GM13976 (cell line): ENCODE measurements at places on chromosomes 16 and 17.

DNA sequence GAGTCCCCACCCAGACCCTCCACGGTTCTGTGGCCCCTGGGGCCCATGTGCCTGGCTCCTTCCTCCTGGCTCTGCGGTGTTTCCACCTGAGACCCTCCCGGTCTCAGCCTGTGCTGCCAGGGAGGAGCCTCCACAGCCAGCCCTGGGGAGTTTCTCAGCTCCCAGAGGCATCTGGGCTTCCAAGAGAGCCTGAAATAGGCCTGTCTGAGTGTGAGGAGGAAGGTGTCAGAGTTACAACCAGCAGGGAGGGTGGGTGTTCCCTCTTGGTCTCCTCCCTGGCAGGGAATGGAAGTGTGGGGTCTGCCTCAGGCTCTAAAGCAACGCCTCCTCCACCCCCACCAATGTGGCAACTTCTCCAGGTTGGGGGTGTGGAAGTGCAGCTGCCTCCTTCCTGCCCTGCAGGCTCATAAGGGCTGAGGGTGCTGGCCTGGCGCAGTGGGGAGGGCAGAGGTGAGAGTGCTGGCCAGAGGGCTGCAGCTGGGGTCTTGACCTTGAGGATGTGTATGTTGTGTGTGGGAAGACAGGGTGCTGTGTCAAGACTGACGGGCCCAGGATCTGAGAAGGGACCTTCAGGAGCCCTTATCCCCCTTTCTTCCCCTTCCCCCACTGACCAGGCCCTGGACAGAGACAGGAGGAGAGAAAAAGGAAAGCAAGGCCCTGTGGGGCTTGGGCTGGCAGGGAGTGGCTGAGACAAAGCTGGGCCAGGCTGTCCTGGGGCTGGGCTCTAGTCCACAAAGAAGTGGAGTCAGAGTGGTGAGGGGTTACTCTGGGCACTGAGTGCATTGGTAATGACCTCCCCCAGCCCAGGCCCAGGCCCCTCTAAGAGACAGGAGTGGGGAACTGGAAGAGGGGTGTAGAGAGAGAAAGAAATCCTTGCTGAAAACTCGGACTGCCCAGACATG, 2.4 kb downstream of the CYGB start:
- DNase-seq: no peak

DNA sequence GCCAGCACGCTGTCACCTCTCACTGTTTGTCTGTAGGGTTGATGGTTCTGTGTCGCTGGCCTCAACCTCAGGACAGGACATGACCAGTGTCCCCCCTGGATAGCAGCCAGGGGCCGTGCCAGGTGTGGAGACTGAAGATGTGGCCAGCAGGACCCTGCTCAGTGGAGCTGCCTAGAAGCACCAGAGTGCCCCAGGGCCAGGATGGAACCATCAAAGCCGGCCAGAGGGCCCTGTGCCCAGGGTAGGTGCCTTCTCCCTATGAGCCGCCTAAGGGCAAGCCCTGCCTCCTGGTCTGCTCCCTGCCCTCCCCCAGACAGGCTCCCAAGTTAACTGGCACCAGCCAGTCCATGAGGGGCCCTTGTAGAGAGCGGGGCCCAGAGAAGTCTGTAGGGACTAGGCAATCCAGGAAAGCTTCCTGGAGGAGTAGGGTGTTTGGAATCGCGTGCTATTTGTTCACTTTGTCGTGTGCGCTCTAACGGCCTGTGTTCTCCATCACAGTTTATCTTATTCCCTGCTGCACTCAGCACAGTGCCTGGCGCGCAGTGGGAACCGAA, 546 bp upstream of the NDUFB10 start:
- DNase-seq: no peak

GRCh38 chr16:72092832-72093447, 480 bp downstream of the TXNL4B start:
- no peak for DNase-seq

DNA sequence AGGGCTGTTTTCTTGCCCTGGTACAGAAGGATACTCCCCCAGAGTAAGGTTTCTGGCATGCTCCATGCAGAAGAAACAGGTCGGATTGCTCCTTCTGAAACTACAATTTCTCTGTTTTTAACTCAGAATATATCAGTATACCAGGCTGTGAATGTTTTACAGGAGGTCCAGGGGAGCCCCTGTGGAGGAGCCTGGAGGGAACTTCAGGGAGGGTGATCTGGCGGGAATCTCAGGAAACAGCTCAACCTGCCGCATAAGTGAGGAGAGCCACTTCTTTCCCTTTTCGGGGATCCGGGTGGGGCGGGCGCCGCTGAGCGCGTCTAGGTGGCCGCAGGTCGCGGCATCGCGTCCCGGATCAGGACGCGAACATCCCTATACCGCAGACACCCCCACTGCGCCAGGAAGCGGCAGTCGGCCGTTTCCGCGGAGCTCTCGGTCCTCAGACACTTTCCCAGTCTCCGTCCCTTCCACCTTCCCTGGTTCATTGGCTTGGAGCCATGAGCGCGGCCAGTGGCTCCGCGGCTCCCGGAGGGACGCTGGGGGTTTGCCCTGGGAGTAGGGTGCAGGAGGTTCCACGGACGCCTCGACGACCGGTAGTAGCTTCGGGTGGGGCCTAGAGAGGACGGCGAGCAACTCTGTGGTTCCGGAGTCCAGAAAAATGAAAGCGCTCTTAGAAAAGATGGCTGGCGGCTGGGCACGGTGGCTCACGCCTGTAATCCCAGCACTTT, 3.1 kb upstream of the ZNF764 start:
- DNase-seq: no peak

- DNase-seq: no peak
Measured at GRCh38 chr17:83202002-83203000, 122.9 kb downstream of the METRNL start.

- DNase-seq: no peak
Measured at GRCh38 chr16:85954927-85955519, 56.1 kb downstream of the IRF8 start.

DNA sequence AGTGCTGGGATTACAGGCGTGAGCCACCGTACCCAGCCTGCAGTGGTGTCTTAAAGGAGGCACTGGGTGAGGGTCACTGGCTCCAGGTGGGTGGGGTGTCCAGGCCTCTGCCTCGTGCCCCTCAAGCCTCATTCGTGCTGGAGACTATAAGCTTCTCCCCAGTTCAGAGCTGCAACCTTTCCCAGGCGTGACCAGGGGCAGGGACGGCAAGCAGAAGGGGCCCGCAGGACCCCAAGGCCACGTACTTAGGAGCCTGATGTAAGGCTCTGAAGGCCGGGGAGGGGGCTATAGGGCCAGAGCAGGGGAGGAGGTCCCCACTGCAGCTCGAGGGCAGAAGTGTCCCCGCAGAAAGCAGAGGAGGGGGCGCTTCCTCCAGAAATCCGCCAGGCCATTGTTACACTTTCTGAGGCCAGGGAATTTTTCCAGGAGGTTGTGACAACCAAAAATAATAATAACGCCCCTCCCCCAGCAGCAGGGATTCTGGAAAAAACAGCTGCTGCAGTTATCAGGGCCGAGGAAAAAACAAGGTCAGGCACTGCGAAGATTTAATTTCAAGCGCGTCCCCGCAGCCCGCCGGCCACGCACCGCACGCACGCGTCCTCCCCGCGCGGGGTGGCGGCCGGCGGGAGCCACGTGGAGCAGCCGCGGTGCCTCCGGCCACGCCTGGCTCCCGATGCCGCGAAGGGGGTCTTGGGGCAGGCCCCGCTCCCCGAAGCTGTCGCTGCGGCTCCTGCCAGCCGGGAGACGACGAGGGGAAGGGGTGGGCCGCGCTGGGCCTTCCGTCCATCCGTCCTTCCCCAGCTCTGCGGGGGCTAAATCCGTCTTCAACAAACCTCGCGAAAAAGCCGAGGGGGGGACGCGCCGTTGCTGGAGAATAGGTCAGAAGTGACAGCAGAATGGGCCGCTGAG, 45.8 kb upstream of the SLC38A10 start:
- no peak for DNase-seq

GRCh38 chr16:72751076-72751475, 296.9 kb downstream of the ZFHX3 start:
- DNase-seq: no peak

- no peak for DNase-seq
Measured at GRCh38 chr17:59972778-59973177, 8.2 kb upstream of the RNFT1 start.
